ENCODE measurements at places on chromosomes 12 and 14. TPM values are rescaled to one million over a fixed set of nuclear protein-coding genes. Genes with fewer than 3 reads are reported as not detected.

- no peak overlapping the region for H3K27ac ChIP-seq
- no peaks in the 10 kb centered on the region for H3K4me1 ChIP-seq
- no peak for DNase-seq
- no peaks in the 10 kb centered on the region for H3K27me3 ChIP-seq
Measured at GRCh38 chr14:92937051-92937937, 14.3 kb downstream of the CHGA start.

DNA sequence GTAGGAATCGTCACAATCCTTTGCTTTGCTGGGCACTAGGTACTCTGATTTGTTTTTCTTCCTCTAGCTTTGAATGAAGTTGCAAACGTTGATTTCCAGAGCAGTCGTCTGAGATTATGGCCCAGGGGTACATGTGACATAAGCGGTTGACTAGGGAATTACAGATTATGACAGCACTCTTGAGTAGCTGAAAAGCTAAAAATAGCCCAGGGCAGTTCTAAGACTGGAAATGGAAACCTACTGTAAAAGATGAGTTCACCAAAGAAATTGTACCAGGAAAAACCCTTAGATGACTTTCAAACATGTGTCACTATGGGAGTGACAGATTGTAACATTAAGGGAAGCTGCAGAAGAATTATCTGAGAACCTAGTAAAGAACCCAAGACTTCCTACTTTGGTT is 108.5 kb downstream of the ANO6 start:
- H3K27ac ChIP-seq, result peak overlapping the region; percentile 77
- DNase-seq, result no peak
- no peaks in the 10 kb centered on the region for H3K27me3 ChIP-seq
- H3K4me1 ChIP-seq, result peaks cover 61% of the 10 kb centered on the region
- H3K36me3 ChIP-seq, result no peaks in the 10 kb centered on the region
- no peak overlapping the region for H3K4me3 ChIP-seq

DNA sequence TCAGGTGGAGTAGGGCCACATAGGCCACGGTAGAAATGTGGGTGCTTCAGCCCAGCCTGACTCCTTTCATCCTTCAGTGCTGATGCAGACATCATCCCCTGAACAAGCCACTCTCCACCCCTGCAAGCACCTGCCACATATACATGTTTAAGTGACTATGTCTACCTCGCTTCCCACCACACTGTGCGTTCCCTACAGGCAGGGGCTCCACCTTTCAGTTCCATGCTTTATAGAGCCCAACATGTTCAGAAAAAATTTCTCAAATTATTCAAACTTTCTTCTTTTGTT is 11.6 kb downstream of the SLC7A7 start:
- DNase-seq, result no peak
- no peak overlapping the region for H3K27ac ChIP-seq
- no peaks in the 10 kb centered on the region for H3K4me1 ChIP-seq
- no peaks in the 10 kb centered on the region for H3K27me3 ChIP-seq
- H3K4me3 ChIP-seq, result no peak overlapping the region

DNA sequence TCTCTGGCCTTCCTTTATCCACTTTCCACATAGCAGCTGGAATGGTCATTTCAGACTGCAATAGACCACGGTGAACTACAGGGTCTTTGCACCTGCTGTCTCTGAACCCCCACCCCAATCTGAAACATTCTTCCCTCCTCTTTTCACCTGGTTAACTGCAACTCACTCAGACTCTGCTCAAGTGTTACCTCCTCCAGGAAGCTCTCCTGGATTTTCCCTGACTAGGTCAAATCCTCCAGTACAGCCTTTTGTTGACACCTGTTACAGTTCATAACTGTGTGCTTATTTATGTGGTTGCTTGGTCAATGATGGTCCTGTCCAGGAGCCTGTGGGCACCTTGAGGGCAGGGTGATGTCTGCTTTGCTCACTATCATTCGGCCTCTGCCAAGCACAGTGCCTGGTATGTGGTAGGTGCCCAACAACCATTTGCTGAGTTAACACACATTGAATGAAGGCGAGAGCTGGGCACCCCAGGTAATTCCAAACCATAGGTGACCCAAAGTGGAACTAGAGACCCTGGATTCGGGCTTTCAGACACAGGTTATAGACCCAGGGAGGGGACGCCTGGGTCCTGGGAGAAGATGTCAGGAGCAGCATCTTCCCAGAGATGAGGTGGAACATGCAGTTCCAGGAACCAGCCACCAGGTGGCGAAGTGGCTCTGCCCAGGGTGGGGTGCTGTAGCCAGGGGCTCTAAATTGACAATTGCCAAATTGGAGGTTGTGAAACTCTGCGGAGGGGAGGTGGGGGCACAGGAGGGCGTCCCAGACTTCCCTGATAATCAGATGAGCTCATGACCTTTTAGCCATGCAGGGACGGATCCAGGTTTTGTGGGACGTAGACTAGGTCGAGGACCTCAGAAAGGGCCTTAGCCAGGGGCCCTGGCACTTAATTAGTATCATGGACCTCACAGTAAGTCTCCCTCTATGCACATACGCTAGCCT is 28.1 kb downstream of the TRPV4 start:
- no peaks in the 10 kb centered on the region for H3K27me3 ChIP-seq
- H3K4me3 ChIP-seq, result no peak overlapping the region
- peak; percentile 81 for DNase-seq
- no peaks in the 10 kb centered on the region for H3K36me3 ChIP-seq

GRCh38 chr12:79841878-79842265 is 93.0 kb downstream of the PPP1R12A start:
- H3K4me1 ChIP-seq, result peaks cover 4% of the 10 kb centered on the region
- no peaks in the 10 kb centered on the region for H3K27me3 ChIP-seq
- no peak for DNase-seq
- no peak overlapping the region for H3K4me3 ChIP-seq

GRCh38 chr12:124617615-124618014 is 50.2 kb upstream of the NCOR2 start:
- no peaks in the 10 kb centered on the region for H3K36me3 ChIP-seq
- H3K27me3 ChIP-seq, result no peaks in the 10 kb centered on the region
- no peak overlapping the region for H3K4me3 ChIP-seq
- peak; percentile 59 for DNase-seq
- H3K27ac ChIP-seq, result no peak overlapping the region
- peaks cover 17% of the 10 kb centered on the region for H3K4me1 ChIP-seq

DNA sequence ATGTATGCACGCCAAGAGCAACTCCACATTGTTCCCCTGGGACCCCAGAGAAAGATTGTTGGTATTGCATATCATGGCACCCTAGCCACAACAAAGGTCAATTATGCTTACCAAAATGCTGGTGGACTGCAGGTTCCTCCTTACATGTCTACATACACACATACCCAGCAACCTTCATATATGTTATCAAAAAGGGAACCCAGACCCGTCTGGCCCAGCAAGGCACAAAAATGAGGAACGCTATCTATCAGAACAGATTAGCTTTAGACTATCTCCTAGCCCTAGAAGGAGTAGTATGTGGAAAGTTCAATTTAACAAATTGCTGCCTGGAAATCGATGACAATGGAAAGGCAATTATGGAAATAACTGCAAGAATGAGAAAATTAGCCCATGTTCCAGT is 61.5 kb downstream of the DHRS2 start:
- no peaks in the 10 kb centered on the region for H3K36me3 ChIP-seq
- no peak for DNase-seq
- no peak overlapping the region for H3K27ac ChIP-seq
- H3K4me3 ChIP-seq, result no peak overlapping the region
- peaks cover 2% of the 10 kb centered on the region for H3K27me3 ChIP-seq

GRCh38 chr12:121102307-121102706 is 30.4 kb upstream of the P2RX7 start:
- H3K27me3 ChIP-seq, result no peaks in the 10 kb centered on the region
- H3K36me3 ChIP-seq, result no peaks in the 10 kb centered on the region
- H3K27ac ChIP-seq, result no peak overlapping the region
- no peak overlapping the region for H3K4me3 ChIP-seq

DNA sequence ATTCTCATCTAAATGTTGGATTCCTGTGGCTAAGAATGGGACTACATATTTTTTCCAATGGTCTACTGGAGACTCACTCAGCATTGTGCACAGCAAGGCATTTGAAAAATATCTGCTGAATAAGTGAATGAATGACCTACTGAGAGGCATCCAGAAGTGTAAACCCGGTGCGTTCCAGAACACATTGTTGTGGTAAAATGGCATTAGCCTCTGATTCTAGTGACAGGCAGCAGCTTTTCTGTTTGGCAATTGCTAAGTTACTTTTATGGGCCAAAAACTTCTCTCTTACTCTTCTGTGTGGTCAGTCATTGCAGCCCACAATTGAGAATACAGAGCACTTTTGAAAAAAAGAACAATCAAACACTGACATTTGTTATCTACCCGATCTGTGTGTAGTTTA is 36.5 kb downstream of the WIF1 start:
- H3K27me3 ChIP-seq, result peaks cover 2% of the 10 kb centered on the region
- no peak overlapping the region for H3K27ac ChIP-seq
- no peak for DNase-seq

GRCh38 chr12:109934026-109934425 is 34.0 kb downstream of the TCHP start:
- no peaks in the 10 kb centered on the region for H3K4me1 ChIP-seq
- H3K4me3 ChIP-seq, result no peak overlapping the region
- DNase-seq, result no peak
- no peak overlapping the region for H3K27ac ChIP-seq
- H3K27me3 ChIP-seq, result no peaks in the 10 kb centered on the region

DNA sequence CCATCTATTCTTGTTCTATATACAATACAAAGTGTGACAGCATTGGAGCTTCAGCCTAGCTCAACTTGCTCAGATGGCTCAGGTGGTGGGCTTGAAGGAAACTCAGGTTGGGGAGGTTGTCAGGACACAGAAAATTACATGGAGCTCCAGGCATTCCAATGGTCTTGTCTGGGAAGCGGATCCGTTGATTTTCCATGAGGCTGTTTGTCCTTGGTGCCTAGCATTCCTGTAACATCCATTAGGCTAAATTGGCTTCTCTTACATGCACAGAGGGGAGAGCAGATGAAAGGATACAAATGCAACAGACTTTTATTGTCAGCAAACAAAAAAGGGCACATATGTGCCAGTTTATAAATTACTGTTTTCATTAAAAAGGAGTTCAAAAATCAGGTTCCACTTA is 75.5 kb upstream of the OTX2 start:
- no peaks in the 10 kb centered on the region for H3K4me1 ChIP-seq
- no peak for DNase-seq
- peaks cover 2% of the 10 kb centered on the region for H3K27me3 ChIP-seq

- H3K27me3 ChIP-seq, result no peaks in the 10 kb centered on the region
- H3K4me1 ChIP-seq, result no peaks in the 10 kb centered on the region
- H3K36me3 ChIP-seq, result no peaks in the 10 kb centered on the region
- no peak for DNase-seq
- no peak overlapping the region for H3K4me3 ChIP-seq
- H3K27ac ChIP-seq, result no peak overlapping the region
Measured at GRCh38 chr14:40599725-40600124, 1007.0 kb upstream of the LRFN5 start.

DNA sequence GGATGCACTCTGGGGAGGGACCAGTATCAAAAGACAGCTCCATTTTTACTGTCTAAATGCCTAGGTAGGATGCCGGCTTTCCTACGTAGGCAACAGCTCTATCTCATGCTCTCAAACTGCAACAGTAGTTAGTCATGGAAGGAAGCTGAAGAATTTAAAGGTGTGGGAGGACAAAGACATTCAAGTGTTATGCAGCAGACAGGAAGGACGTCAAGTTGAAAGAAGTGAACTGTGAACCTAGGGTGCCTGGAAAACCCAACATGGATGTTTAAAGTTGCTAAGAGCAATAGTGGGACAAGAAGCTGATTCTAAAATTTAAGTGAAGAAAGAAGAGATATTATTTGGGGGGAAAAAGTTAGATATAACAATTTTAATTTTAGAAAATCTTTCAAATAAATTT is 5.9 kb downstream of the SEC23A start:
- peaks cover 8% of the 10 kb centered on the region for H3K4me1 ChIP-seq
- no peak overlapping the region for H3K4me3 ChIP-seq
- H3K36me3 ChIP-seq, result no peaks in the 10 kb centered on the region
- H3K27me3 ChIP-seq, result no peaks in the 10 kb centered on the region
- DNase-seq, result no peak

DNA sequence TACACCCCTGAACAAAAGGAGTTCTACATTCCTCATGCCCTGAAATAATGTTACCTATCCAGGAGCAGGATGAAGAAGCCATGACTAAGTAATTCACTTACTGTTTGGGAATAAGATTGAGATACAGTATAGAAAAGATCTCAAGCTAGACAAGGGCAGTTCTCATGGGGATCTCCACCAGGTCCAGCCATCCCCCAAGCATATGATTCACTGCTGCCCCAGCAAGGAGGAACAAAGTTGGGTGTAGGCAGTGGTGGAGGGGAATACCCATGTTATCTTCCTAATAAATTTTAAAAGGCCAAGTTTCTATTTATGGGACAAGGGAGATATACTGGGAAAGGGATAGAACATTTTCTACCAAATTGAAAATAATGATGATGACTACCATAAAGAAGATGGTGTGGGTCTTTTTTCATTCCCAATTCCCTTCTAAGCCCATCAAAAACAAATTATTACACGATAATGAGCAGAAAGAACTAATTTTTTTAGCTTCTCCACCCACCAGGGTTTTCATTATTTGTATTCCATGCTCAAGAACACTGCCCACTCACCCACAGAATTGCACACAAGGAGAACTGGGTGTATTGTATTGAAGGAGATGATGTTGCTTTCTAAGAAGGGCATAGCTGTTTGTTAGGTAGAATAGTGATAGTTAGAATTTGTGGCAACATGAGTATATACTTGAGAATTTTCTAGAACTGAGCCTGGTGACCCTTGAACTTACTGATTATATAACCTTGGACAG is 204.6 kb downstream of the BTG1 start:
- DNase-seq, result no peak
- H3K27me3 ChIP-seq, result no peaks in the 10 kb centered on the region
- H3K36me3 ChIP-seq, result no peaks in the 10 kb centered on the region
- no peak overlapping the region for H3K27ac ChIP-seq
- no peak overlapping the region for H3K4me3 ChIP-seq
- H3K4me1 ChIP-seq, result no peaks in the 10 kb centered on the region

- no peaks in the 10 kb centered on the region for H3K36me3 ChIP-seq
- H3K4me1 ChIP-seq, result peaks cover 15% of the 10 kb centered on the region
- no peak for DNase-seq
Measured at GRCh38 chr12:11711651-11712327, 62.3 kb downstream of the ETV6 start.

DNA sequence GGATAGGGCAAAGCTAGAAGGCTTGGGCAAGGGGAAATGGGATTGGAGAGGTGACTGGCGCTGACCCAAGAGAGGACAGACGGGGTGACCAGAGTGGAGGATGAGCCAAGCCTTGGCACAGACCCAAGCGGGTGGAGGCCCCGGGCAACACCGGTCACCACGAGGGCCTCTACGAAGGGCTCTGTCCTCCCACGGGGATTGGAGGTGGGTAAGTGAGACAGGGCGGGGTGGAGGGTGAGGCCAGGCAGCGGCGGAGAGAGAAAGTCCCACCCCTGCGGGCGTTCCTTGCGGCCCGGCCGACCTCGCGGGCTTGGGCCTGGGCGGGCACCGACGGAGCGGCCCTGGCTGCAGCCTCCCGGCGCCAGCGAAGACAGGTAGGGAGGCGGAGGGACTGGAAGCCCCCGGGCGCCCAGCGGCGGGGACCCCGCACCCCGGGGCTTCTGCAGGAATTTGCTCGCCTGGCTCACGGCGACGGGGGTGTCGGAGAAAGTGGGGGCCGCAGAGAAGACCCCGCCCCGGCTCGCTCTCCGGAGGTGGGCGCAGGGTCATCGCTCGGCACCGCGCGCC is at the start of gene PAPLN:
TSS of gene PAPLN (plus strand) at position 288 of the 567 bp plus-strand sequence. CDS start 2,273 bp downstream, outside the sequence.
- no peaks in the 10 kb centered on the region for H3K36me3 ChIP-seq
- no peaks in the 10 kb centered on the region for H3K27me3 ChIP-seq
- H3K27ac ChIP-seq, result no peak within 1 kb of the TSS
- H3K4me1 ChIP-seq, result peaks cover 15% of the 10 kb centered on the region
- peak within 1 kb of the TSS; percentile 63 for H3K4me3 ChIP-seq

Gene OR11H6
- not detected for total RNA-seq

Gene TMEM253
- total RNA-seq, result 0.17 TPM

Gene NKX2-1
- total RNA-seq, result not detected

Gene RFX4
- total RNA-seq, result not detected

Gene GARIN6
- total RNA-seq, result not detected

Gene MMP19
- 1.5 TPM for total RNA-seq

Gene CCDC198
- not detected for total RNA-seq

Gene PIWIL1
- not detected for total RNA-seq

Gene SLC7A8
- 14.9 TPM for total RNA-seq
